D721Med (cell line): ENCODE measurements at places on chromosomes 12 and 14.

DNA sequence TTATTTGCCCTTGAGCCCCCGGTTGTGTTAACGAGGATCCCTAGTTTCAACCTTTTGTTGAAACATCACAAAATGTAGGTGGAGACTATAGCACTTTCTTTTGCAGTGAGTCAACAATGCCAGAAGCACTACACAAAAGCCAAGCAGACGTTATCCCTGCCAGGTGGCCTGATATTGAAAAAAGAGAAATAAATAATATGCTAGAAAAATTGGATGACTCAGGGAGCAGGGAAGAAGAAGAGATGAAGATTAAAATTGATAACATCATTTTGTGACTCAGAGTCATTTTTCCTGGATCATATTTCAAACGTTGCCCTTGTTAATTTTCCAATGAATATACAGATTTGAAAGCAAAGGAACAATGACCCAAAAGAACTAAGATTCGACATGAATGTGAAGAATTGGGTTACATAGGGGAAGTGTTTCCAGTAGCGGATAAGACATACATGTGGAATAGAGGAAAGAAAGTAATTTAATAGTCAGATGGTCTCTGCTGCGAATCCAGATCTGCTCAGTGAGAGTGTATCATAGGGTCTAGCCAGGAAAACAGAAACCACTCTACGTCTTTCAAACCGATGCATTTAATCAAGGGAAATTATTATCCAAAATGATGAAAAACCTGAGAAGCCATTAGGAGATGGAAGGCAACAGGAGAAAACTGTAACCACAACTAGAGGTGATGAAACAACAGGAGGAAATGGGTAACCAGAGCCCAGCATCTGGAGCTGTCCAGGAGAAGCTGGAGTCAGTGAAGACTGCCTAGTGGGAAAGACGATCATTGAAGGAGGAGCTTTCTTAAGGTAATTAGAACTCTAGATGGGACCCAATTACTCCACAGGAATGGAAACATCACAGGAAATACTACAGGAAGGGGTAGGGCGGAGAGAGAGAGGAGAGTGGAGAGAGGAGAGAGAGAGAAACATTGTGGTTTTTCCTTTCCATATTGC, 57.9 kb downstream of the RERG start:
- DNase-seq, result no peak

DNA sequence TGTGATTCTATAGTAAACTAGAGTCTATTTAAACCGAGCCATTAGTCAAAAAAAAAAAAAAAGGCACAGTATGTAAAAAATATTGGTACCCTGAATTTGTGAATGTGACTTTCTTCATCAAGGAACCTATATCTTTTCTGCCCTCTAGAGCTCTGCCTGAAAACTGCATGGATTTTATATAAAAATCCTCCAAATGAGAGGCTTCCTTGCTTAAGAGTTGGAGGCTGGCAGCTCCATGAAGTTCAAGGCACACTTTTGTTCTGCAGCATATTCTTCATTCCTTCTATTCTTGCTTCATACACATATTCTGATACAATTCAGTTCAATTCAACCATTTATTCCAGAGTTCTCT, 23.1 kb upstream of the NKX2-8 start:
- no peak for DNase-seq

DNA sequence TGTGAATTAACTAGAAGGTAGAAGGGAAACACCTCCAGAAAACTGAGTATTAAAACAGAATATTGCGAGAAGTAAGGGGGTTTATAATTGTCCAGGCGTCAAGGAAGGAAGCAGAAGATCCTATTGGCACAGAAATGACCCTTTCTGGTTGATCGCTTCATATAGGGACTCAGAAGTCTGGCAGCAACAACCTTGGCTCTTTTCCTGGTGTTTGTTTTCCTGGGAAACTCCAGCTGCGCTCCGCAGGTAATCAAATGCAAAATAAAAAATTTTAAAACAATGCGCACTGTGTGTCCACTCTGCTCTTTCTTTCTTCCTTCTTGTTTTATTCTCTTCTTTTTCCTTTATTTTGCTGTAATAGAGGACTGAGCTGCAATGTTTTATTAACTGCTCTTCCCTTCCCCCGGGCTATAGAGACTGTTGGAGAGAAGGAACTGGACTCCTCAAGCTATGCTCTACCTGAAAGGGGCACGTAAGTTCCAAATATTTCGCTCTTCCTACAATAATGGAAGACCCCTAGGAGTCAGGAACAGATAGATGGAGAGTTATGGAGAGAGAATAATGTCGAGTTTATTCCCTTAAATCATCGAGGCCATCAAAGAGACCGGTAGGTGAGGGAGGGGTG, 737 bp downstream of the SPX start:
- no peak for DNase-seq

DNA sequence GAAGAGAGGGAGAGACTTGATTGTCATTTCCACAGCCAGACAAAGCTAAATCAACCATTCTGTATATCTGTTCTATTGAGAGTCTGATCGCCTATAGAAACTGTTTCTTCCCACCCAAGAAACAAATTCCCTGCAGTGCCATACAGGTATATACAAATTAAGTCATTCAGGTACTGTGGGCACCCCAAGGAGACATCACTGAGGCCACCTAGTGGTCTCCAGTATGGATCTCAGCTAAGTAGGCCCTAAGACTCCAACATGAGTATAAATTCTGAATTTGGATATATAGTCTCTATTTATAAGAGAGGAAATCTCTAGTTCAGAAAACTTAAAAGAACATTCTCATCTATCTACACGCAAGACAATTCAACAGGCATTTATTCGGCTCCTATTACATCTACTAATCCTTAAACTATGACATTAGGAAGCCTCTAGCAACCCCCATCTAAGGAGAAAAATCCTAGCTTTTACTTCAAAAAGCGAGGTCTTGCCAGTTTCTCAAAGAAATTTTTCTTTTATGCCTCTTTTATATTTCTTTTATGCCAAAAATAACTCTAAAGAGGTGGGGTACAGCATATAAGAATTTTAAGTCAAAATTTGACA, 62.6 kb downstream of the DCAF5 start:
- DNase-seq, result no peak

- DNase-seq, result no peak
Measured at GRCh38 chr14:100644784-100645183, 57.6 kb upstream of the BEGAIN start.
